ENCODE measurements at places on chromosomes 11 and 22. TPM values are rescaled to one million over a fixed set of nuclear protein-coding genes. Genes with fewer than 3 reads are reported as not detected.

The C11orf91 gene
- polyA plus RNA-seq, result not detected

The NPTXR gene
- polyA plus RNA-seq, result 0.31 TPM

GRCh38 chr11:132264616-132265015 is 894.2 kb downstream of the NTM start:
- no peak for DNase-seq

GRCh38 chr11:69270941-69271340 is 23.0 kb upstream of the MYEOV start:
- no peak for DNase-seq

DNA sequence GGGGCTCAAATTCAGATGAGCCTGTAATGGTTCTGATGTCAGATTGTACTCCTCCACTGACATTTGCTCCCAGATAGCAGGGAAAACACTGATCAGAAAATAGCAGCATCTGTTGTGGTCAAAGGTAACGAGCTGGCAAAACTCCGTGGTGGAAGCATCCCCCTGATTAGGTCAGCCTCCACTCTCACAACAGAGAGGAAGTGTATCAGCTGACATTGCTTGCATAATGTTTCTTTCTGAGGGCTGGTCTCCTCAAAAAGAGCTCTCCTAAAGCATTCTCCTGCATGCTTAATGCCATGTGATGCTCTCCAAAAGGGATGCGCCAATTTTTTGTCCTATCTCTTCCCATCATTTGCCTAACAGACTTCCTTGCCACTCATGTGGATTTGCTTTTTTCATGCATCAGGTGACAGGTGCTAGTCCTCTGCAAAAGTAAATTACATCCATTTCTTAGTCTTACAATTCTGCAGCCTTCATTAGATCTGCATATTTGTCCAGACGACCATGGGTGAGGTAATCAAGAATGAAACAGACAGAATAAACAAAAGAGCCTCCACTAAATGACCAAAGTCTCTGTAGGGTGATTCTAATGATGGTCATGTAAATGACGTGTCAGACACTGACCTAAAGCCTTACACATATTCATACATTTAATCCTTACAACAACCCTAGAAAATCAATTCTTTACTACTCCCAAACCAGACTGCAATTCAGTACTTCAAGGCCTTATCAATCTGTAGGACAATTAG is 6.4 kb upstream of the TENM4 start:
- DNase-seq, result no peak

DNA sequence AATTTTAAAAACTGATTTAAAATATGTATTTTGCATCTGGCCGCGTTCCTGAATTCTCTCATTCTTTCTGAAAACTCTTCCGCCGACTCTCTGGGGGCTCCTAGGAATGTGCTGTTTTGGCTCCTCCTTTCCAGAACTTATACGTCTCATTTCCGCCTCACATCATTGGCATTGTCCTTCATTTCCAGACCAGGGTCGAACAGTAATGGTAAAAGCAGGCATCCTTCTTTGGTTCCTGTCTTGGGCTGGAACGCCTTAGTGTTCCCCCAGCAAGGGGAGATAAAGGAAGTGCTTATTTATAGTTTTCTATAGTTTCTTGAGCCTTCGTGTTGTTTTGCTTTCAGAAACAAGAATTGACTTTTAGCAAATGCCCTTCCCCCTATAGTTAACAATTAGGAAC is 10.9 kb upstream of the TNNT3 start:
- DNase-seq, result no peak

DNA sequence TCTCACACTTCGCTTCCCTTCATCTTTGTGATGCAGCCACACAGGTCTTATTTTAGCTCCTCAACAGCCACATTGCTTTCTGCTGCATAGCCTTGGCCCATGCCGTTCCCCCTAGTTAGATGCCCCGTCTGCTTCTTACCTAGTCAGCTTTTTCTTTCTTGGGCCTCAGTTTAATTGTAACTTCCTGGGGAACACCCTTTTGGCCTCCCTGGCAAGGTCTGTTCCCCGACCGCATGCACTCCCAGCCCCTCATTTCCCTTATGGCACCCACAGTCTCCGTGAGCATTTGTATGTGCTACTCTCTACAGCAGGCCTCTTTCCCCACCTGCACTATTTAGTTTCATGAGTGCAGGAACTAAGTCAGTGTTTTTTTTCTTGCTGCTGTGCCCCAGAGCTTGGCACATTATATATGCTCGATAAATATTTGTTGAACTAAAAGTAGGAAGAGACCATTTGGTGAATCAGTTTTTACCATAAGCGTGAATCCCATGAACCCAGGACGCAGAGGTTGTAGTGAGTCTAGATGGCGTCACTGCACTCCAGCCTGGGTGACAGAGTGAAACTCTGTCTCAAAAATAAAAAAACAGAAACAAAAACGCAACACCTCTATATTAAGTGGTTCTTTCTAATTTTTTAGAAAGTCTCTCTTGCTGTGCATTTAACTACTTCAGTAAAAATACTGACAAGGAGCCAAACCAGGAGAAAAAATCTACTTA is 38.5 kb downstream of the TNRC6B start:
- DNase-seq, result peak; percentile 27

All from CD4-positive, alpha-beta memory T cell (primary cell).